ENCODE measurements at places on chromosomes 7 and 10.

GRCh38 chr10:97327348-97328294 lies 6.9 kb downstream of the FRAT2 start:
- DNase-seq = no peak

DNA sequence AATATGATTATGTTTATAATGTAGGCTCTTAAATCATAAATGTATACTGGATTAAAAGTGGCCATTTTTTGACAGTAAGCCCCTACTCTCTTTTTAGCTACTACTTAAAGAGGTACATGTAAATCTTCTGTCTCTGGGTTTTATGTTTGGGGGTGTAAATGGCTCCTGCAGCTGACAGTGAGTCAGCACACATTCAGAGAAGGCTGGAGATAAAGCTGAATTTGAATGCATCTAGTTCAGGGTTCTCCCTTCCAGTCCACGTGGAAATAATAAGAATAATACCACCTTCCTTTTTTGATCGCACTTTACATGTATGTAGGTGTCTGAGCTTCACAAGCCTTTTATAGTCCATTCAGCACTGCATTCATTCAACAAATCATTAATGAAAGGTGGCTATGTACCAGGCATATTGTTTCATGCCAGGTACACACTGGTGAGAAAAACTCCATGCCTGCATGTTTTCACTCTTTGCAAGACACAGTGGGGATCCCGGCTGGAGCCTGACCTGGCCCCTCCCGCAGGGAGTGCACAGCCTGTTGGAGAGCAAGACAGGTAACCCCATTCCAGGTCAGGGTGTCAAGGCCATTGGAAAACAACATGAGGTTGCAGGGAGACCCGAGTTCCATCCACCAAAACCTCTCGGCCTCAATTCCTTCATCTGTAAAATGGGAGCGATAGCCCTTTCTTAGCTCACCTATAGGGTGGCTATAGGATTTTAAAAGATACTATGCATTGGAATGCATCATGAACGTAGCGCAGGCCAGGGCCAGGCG lies 107.5 kb upstream of the ANLN start:
- DNase-seq = no peak

GRCh38 chr10:11853468-11853867 lies 30.3 kb downstream of the PROSER2 start:
- no peak for DNase-seq

- DNase-seq = no peak
Observed at GRCh38 chr7:117250801-117251200, 72.1 kb downstream of the WNT2 start.

GRCh38 chr10:46514431-46514861 lies 42.0 kb downstream of the GPRIN2 start:
- no peak for DNase-seq

GRCh38 chr10:124323806-124324205 lies 94.9 kb downstream of the OAT start:
- DNase-seq = no peak

GRCh38 chr10:114033566-114033965 lies 10.1 kb upstream of the ADRB1 start:
- no peak for DNase-seq

- no peak for DNase-seq
Observed at GRCh38 chr10:101052285-101052684, 9.5 kb upstream of the KAZALD1 start.

GRCh38 chr7:780081-780480 lies 52.2 kb upstream of the SUN1 start:
- DNase-seq = no peak

DNA sequence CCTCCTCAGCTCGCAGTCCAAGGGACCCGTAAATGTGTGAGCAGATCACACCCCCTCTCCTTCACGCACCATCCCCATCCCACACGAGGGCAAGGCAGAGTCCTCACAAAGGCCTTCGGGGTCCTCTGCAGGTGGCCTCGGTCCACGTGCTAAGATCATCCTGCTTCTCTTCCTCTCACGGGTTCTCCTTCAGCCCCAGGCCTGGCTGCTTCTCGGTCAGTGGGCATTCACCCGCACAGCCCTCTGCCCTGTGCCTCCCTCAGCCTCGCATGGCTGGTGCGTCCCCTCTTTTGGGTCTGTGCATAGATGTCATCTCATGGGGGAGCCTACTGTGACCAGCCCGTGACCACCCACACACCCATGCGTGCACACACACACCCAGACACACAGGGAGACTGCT lies 17.3 kb upstream of the FOXL3 start:
- DNase-seq = no peak

- DNase-seq = no peak
Observed at GRCh38 chr7:140526214-140526613, 46.9 kb upstream of the MKRN1 start.

DNA sequence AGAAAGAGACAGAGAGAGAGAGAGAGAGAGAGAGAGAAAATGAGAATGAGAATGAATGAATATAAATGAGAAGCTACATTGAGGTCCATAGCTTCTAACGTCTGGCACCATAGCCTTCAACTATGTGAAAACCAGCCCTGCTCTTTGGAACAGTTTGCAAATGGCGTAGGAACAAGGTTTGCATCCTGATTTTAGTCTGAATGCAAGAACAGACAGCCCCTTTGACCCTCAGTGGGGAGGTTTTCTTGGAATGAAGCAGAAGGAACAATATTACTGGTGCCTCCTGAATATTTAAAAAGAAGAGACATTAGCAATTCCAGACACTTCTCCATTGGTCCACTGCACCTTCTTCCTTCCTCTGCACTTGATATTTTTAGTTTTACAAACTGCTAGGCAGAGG lies 23.0 kb downstream of the LHPP start:
- DNase-seq = no peak

- peak; percentile 37 for DNase-seq
Observed at GRCh38 chr10:84205049-84205852, 10.9 kb downstream of the CDHR1 start.

DNA sequence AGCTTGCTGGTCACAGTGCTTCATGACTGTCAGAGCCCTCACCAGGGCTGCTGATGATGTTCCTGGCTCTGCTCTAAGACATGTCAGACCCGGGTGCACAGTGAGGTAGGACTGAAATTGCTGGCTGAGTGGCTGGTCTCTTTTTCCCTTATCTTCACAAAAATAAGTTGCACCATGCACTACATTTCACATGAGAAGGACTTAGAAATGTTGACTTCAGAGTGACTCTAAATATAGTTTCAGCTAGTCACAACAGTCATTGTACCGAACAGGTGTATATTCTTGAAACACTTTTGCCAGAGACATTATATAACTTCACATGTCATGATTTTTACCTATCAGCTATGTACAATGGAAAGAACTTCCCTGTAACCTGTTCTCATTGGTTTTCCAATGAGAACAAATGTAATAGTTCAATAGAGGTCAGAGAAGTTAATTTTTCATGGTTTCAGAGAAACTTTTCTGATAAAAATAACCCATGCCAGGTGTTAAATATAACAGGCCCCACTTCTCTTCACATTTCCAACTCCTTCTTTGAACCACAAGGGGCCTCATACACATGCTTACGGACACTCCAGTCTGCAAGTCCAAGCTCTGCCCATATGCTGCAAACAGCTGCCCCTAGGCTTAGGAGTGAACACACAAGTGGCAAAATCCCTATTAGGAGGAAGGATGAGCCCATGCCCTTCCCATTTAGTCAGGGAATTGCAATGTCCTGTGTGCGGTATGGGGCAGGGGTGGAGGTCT lies 115.6 kb downstream of the CDK6 start:
- DNase-seq = no peak

GRCh38 chr10:71277914-71278665 lies 41.0 kb upstream of the SLC29A3 start:
- DNase-seq = no peak

GRCh38 chr10:46547541-46548497 lies 8.6 kb downstream of the GPRIN2 start:
- no peak for DNase-seq

GRCh38 chr7:137970253-137970975 lies 31.5 kb downstream of the CREB3L2 start:
- DNase-seq = no peak

DNA sequence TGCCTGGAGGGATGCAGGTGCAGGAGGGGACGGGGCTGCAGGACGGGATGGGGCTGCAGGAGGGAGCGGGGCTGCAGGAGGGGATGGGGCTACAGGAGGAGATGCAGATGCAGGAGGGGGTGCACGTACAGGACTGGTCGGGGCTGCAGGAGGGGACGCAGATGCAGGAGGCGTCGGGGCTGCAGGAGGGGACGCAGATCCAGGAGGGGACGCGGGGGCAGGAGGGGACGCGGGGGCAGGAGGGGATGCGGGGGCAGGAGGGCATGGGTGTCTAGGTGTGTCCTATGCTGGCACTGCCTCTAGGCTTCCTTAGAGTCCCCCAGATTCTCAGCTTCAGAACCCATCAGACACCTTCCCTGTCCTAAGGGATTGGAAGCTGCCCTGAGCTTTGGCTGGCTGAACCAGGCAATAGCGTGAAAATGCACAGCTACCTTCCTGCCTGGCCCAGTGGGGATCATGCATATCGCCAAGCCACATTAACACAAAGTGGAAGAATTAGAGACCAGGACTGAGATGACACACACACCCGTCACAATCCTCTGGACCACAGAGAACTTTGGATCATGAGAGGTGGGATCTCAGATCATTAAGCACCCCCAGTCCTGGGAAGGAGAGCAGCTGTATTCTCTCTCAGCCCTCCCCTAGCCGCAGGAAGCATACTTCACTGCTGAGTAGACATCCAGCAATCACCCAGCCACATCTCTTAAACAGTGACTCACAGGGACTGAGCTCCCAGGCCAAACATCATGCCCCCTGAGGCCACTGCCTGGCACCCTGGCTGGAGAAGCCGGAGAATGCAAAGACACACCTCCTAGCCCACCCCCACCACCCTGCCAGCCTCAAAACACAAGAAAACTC lies 67.3 kb downstream of the VWA2 start:
- no peak for DNase-seq

- DNase-seq = peak; percentile 72
Observed at GRCh38 chr10:22988581-22989360, 60.9 kb downstream of the ARMC3 start.

- DNase-seq = no peak
Observed at GRCh38 chr10:3538656-3539531, 246.1 kb downstream of the KLF6 start.

- DNase-seq = no peak
Observed at GRCh38 chr10:3468919-3469638, 296.5 kb upstream of the PITRM1 start.

DNA sequence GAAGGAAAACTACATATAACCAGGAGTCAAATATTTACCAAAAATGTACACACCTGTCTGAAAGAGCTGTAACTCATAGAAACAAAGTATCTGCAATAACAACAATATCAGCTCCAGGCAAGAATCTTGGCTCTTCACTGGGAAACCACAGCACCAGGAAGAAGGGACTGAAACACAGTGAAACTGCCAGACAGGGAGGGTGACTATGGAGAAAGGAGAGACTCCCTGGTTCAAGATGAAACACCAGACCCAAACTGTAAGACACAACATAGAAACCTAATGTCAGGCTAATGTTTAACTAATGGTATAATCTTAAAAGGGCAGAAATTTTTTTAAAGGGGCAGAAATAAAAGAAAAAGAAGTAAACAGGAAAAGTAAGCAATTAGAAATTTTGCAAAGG lies 11.5 kb upstream of the TAS2R39 start:
- DNase-seq = no peak

GRCh38 chr10:12507165-12507850 lies 158.0 kb downstream of the CAMK1D start:
- no peak for DNase-seq

DNA sequence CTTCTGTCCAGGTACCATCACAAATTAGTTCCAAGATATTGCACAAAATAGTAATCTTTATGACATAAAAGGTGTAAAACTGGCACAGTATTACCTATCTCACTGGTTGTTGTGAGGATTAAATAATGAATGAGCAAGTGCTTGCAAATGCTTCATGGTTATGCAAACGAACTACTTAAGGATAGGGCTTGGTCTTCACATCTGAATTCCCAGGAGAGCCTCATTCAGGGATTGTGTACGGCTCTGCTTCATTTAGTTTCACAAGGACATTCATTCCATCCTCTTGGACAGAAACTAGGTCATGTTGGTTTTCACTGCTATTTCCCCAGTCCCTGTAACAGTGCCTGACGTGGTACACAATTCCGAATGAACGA lies 12.1 kb downstream of the ABCA13 start:
- DNase-seq = no peak

GRCh38 chr7:112080441-112080840 lies 125.8 kb downstream of the DOCK4 start:
- DNase-seq = no peak

- DNase-seq = no peak
Observed at GRCh38 chr7:80225361-80225760, 90.7 kb downstream of the GNAI1 start.

GRCh38 chr7:13542451-13542850 lies 447.0 kb downstream of the ETV1 start:
- no peak for DNase-seq

- no peak for DNase-seq
Observed at GRCh38 chr7:158562517-158562916, 25.1 kb downstream of the PTPRN2 start.

GRCh38 chr10:113612154-113612553 lies 51.7 kb downstream of the NRAP start:
- DNase-seq = no peak

GRCh38 chr7:2412587-2413201 lies 9.3 kb downstream of the CHST12 start:
- DNase-seq = no peak

DNA sequence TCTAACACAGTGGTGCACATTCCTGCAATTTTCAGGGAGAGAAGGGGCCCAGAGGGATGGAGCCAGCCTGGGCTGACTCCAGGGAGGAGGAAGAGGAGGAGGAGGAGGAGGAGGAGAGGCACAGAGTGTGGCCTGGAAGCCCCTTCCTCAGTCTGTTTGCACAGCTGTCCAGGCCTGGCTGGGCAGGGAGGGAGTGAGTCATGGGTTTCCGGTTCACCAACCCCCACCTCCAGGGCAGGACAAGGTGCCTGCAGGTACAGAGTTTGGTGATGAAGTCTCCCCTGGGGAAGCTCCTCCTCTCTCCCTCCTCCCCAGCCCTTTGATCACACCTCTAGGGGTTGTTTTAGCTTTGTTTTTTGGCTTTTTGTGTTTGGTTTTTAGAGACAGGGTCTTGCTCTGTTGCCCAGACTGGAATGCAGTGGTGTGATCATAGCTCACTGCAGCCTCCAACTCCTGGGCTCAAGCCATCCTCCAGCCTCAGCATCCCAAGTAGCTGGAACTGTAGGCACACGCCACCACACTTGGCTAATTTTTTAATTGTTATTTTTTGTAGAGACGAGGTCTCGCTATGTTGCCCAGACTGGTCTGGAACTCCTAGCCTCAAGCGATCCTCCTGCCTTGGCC lies 77.5 kb upstream of the CUX1 start:
- no peak for DNase-seq
